ENCODE measurements at places on chromosomes 2 and 18.

DNA sequence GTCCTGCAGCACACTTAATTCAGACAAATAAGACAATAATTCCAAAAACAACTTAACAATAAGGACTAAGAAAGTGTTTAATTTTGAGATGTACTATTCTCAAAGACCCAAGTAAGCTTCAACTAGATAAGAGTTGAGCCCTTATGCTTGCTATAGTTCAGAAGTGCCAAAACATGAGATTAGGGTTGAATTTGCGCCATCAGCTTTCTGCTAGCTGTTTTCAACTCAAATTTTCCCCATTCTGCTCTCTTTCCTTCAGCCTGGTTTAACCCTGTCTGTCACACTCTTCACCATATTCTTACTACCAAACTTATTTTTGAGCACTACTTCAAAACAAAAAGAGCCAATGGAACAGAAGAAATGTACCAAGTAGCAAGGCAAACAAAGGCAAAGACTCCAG, 4.1 kb downstream of the NFE2L2 start:
- DNase-seq: no peak

DNA sequence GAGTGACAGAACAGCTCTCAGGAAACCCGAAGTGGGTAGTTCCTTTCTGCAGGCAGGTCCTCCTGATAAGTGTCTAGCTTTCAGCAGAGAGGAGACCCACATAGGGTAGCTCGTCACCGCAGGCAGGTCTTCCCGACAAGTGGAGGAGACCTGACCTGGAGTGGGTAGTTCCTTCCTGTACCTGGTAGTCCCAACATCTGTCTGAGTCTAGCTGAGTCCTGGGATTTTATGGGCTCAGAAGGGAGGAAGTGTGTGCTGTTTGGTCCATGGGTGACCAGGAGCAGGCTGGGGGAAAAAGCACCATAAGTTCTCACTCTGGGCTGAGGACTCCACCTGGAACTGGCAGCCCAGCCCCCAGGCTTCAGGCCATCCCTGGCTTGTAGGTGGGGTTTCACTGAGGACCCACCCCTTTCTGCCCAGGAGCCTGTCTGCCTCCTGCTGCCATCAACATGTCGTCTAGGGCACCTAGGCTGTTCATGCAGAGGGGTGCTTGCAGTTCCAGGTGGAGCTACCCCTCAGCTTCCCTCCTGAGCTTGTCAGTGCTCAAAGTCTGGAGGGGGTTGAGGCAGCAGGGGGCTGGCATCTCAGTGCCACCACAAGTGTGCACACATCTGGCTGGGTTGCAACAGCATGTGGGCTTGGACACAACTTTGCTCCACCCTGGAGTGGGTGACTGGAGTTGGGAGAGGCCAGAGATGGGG, 9.4 kb downstream of the DYSF start:
- no peak for DNase-seq

- DNase-seq: no peak
Measured at GRCh38 chr2:71926089-71926447, 221.6 kb downstream of the CYP26B1 start.

- DNase-seq: peak; percentile 63
Measured at GRCh38 chr2:136238286-136239078, 120.5 kb upstream of the CXCR4 start.

GRCh38 chr2:239879423-239880084, 145.6 kb downstream of the NDUFA10 start:
- DNase-seq: no peak

DNA sequence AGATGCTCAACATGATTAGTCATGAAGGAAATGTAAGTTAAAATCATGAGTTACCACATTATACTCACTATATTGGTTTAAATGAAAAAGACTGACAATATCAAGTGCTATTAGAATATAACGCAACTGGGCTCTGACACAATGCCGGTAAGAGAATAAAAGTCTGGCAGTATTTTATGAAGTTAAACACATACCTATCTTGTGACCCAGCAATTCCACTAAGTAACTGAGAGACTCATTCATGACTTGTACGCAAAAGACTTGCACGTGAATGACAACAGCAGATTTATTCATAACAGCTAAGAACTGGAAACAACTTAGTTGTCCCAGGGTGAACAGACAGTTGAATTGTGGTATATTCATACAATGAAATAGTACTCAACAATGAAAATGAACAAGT, 342.1 kb downstream of the SLC4A3 start:
- DNase-seq: peak; percentile 65

DNA sequence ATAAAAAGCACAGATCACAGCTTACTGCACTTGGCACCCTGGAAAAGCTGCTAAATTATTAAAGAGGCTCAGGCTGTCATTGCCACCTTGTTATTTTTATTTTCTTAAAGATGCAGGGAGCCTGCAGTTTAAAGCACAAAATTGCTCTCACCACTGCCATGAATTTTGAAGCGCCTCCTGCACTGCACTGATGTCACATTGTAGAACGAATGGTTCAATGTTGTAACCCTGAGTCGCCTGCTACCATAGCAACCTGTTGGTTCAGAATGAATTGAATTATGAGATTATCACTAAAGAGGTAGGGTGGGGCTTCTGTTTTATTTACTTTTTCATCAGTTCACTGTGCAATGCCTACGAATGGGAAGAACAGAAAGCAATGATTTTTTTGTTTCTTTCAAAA, 16.5 kb downstream of the SCG2 start:
- DNase-seq: peak; percentile 59
